ENCODE measurements at places on chromosomes 12 and 14.

DNA sequence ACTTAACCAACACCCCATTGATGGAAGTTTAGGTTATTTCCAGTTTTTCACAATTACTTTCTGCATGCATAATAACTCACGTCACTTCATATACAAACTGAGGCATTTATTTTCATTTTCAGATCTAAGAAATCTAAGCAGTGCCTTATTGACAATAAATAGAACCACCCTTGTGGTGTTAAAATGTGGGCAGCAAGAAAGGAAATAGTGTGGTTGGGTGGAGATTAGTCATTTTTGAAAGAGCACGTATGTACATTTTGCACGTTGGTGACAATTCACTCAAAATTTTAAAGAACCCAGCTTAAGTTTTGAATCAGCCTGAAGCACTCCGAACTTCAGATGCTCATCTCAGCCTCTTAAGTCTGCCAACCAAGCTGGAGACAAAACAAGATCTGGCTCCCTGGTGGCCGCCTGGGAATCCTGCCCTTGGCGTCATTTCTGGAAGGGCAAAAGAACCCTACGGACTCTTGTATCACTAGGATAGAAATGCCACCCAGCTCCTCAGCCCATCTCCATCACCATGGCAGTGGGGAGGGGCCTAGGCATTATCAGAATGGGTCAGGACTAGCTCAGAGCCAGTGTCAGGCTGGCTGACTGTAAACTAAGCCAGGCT is 89.5 kb upstream of the BCL2L14 start:
- no peak for DNase-seq

GRCh38 chr14:69848903-69849391 is 30.3 kb upstream of the SMOC1 start:
- DNase-seq: no peak

- no peak for DNase-seq
These were observed 106.2 kb downstream of the GPATCH2L start for GRCh38 chr14:76257842-76258397.

GRCh38 chr12:91098461-91098860 is 12.8 kb downstream of the LUM start:
- DNase-seq: no peak

GRCh38 chr12:42085594-42085993 is 59.1 kb downstream of the GXYLT1 start:
- DNase-seq: no peak

DNA sequence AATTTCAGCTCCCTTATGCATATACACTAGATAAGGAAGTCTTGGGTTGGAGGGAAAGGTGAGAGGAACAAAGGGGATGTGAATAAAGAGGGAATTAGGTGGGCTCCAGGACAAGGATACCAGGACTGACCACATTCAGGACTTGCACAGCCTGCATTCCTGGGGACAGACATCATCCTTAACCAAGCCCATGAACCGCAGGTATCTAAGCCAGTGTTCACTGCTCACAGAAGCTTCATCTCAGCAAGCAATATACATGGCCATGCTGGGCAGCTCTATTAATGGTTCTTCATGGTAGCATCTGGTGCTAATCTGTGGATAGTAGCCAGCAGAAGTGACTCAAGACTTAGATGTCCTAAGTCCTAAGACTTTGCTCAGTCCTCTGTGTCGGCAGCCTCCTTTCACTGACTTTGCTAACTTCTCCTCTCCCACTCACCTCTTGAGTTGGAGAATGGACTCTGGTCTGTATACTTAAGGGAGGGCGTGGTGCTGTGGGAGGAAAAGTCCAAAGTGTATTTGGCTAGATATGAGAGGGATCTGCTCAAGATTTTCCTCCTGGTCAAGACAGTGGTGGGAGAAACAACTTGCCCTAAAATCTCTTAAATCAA is 136.1 kb downstream of the ASCL1 start:
- no peak for DNase-seq

- DNase-seq: no peak
These were observed 24.4 kb upstream of the RBM19 start for GRCh38 chr12:113990250-113991223.

DNA sequence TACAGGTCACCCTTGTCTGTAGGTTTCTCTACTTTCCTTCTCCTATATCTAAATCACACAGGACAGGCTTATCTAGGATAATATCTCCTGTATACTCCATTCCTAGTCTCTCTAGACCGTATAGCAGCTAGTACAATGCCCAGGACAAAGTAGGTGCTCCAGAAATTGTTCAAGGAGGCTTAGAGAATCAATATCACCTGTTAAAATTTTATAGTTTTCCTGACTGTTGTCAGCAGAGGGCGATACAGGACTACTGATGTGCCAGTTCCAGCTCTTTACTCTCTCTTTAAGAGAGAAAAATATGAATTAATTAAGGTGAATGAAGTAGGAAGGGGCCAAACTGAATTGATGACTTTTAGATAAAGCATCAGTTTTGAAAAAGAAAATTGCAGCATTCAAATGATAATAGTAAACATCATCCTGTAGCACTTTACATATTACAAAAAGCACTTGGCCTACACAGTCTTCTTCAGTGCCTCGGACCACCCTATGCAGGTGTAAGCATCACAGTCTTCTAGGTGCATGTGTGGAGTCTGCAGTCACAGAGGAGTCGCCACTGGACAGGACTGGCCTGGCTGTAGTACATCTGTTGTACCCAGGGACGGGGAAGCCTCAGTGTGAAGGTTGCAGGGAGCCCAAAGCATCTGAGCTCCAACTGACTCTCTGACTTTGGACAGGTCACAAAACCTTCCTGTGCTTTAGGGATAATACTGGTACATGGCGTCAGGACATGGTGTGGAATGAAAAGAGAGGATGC is 61.9 kb upstream of the MAX start:
- no peak for DNase-seq

GRCh38 chr14:51318813-51319597 is 79.0 kb downstream of the TMX1 start:
- no peak for DNase-seq

GRCh38 chr12:18998343-18999261 is 130.9 kb upstream of the PLEKHA5 start:
- DNase-seq: no peak

GRCh38 chr12:52007158-52007921 is 594 bp downstream of the TAMALIN start:
- no peak for DNase-seq

DNA sequence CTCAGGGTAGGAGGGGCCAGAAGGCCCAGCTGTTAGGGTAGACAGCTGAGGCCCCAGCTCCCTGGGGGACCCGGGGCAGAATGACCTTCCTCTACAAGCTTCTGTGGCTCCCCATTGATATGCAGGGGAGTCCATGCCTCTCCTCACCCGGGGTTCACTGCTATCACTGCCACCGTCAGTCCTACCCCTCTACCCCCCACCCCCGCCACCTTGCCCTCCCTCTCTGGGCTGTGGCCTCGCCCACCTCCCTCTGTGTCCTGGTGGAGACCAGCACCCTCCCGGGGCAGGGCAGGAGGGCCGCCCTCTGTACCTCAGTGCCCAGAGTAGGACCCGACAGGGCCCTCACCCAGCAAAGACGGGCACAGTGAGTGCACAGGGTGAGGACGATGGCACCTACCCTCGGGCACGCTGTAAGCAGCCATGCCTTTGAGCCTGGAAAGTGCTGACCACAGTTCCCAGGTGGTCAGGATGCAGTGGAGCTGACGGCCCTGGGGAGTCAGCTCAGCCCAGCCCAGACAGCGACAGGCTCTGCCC is 88.4 kb upstream of the SFSWAP start:
- no peak for DNase-seq

DNA sequence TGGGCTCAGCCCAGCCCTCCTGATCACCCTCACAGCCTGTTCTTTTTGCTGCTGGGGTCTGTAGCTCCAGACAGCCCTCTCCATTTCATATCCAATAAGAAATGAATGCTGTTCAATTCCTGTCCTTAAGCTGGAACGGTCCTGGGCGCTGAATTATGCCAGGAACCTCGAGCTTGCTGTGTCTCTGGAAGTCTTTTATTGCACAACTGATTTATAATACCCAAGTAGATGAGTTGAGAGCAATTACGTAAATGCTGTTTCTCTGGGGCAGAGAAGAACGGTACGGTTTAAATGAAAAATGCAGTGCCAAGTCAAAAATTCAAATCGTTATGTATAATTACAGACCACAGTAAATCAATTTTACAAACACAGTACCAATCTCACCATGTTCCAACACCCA is 161.0 kb downstream of the SAMD4A start:
- no peak for DNase-seq

DNA sequence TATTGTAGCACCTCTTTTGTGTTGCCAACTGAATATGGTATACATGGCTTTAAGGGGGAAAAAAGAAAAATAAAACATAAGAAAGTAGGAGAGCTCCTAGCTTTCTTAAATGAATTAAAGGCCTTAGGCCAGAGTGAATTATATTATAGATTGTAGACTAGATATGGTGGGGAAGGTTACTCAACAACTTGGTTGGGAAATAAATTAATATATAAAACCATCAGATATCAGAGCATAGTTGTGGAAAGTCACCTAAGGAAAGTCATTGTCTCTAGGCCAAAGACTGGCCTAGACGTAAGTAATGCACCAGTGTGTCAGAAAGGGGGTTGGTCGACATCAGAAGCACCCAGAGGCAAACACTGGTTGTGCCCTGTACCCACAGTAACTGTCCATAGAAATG is 391.8 kb downstream of the RAD51B start:
- DNase-seq: no peak

DNA sequence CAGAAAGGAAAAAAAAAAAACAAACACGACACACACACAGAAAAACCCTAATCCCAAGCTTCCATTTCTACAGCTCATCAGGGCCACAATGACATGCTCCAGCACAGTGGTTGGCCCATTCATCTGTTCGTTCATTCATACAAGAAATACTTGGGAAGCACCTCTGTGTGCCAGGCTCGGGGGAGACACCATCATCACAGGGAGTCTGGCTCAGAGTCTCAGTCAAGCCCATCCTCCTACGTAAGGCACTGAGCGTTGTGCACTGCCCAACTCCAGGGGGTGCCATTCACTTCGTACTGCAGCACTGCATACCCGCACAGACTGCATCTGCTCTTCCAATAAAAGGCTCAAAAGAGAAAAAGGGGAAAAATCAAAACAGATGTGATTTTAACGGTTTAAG is 15.3 kb downstream of the VPS37B start:
- DNase-seq: no peak

DNA sequence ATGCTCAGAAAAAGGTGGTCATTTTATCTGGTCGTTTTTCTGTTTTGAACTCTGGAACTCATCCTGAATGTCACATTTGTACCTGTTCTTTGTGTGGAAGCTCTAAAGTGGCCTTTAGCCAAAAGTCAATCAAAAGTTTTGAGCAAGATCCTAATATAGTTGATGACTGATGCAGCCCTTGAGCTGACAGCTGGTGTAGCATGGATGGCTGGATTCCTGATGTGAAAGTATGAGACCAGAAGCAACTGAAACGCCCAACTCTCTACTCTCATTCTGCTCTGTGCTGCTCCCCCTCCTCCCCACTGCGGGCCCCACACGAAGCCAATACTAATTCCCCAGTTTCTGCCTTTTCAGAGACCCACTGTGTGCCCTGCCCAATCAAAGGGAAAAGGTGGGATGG is 10.3 kb upstream of the MYH7 start:
- DNase-seq: no peak

GRCh38 chr12:113006641-113007040 is 28.3 kb downstream of the OAS2 start:
- DNase-seq: no peak

- no peak for DNase-seq
These were observed 24.0 kb upstream of the RIC8B start for GRCh38 chr12:106750524-106750923.

- DNase-seq: no peak
These were observed 1133.3 kb downstream of the BCL11B start for GRCh38 chr14:98138666-98139065.

DNA sequence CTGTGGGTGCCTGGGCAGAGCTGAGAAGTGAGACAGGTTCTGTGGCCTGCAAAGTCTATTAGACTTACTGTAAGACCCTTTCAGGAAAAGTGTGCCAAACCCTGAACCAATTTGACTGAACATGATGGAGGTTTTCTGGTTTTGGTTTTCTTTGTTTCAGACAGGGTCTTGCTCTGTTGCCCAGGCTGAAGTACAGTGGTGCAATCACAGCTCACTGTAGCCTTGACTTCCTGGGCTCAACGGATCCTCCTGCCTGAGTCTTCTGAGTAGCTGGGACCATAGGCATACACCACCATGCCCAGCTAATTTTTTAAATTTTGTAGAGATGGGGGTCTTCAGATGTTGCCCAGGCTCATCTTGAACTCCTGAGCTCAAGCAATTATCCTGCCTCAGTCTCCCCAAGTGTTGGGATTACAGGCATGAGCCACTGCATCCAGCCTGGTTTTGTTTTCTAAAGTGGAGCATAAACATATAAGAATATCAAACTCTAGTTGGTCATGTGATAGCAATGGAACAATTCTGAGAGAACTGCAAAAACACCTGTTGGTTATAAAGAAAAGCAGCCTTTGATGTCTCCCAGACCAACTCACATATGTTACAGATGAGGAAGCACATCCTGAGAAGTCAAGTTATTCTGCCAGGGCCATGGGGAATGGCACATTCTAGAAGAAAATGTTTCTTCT is 166.9 kb downstream of the FOXN3 start:
- no peak for DNase-seq

DNA sequence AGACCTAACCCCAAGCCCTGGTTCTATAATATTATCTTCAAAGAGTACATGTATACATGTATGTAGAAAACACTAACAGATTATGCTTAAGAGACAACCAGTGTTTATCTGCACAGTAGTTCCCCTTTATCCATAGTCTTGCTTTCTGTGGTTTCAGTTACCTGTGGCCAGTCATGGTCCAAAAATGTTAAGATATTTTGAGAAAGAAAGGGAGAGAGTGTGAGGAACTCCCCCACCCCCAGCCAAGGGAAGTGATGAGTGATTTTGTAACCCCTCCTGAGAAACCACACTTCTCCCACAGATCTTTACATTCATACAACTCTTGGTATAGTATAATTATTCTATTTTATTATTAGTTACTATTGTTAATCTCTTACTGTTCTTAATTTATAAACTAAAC is 77.3 kb upstream of the CNTN1 start:
- no peak for DNase-seq

GRCh38 chr14:35988972-35989690 is 163.0 kb downstream of the BRMS1L start:
- DNase-seq: no peak

DNA sequence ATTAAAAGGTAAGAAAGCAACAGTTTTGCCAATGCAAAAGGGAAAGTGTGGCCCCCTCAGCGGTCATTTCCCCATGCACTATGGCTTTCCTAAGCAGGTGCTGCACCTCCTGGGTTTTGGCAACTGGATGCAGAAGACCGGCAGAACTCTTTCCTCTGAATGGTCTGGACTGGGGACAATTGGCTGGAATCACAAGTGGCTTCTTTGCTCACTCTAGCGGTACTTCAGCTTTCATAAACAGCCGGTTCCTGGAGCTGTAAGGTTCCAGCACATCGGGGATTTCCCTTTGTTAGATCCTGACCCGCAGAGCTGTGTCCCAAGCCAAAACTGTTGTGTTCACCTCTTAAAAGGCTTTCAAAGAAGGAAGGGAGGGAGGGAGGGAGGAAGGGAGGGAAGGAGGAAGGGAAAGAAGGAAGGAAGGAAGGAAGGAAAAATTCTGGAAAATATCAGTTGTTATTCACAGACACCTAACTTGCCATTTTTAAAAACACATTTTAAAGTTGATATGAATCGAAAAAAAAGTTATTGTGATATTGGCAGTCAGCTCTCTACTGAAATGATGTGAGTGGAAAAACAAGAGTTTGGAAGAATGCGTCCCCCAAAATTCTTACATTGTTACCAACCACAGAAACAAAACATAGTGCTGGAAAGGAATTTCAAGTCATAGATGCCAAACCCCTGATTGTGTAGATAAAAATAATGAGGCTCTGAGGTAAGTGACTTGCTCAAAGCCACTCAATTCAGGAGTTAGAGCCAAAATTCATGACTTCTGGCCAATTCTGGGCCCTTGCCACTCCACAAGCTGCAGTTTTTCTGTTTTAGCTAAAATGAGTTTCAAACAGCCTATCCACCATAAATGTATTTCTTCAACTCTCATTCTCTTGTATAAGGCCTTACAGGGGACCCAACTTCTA is 220.6 kb upstream of the HMGA2 start:
- DNase-seq: no peak
